ENCODE measurements at places on chromosomes 16 and 17.

DNA sequence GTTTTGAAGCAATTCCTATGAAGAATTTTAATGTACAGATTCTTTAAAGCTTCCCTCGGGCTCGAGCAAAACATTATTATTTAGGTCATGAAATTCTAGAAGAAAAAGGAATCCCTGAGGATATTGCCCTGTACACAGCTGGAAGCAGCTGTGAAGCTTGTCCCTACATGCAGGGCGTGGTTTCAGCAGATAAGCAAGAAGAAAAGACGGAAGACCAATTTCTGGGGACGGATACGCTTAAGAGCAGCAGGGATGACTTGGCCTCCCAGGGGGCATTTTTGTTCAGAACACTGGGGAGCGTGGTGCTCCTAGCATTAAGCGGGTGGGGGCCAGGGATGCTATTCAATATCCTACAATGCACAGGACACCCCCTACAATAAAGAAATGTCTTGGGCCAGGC lies 34.3 kb downstream of the LITAF start:
- DNase-seq = no peak

DNA sequence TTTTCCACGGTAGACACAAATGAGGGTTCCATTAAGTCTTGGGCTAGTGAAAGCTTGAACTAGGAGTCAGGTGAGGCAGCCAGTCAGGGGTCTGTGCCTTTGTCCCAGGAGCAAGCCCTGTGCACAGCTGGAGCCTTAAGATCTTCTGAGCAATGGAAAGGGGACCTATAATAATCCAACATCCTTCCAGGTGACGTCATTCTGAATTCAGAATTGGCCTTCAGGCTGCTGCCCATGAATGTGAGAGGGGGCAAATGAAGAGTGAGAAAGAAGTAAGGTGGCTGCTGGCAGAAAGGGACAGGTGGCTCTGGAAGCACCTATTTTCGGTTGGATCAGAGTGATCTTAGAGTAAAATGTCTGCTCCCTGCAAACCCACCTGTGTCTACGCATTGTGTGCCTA lies 488.1 kb upstream of the CDH5 start:
- no peak for DNase-seq

- no peak for DNase-seq
These were observed 120.4 kb downstream of the CHD9NB start for GRCh38 chr16:52932321-52932720.

DNA sequence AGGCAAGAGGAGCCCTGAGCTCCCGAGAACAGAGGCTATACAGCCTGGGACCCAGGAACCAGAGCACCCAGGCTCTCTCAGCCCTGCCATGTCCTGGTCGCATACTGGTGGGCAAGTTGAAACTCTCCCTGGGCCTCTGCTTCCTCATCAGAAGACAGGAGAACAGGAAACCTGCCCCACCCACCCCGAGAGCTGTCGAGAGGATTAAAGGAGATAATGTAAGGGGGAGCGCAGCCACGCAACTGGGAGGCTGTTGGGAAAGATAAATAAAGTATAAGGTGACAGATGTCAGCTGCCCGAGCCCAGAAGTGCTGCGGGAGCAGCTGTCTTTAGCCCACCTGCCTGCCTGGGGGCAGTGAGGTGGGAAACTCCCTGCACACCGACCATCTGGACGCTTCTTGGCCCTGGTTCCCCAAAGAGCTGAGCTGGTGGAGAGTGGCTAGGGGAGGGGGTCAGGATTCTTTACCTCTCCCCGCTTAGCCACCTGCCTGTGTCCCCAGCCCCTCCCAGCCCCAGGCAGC lies 6.8 kb downstream of the KIF19 start:
- no peak for DNase-seq

GRCh38 chr17:19979917-19980770 lies 2.5 kb upstream of the AKAP10 start:
- DNase-seq = no peak

DNA sequence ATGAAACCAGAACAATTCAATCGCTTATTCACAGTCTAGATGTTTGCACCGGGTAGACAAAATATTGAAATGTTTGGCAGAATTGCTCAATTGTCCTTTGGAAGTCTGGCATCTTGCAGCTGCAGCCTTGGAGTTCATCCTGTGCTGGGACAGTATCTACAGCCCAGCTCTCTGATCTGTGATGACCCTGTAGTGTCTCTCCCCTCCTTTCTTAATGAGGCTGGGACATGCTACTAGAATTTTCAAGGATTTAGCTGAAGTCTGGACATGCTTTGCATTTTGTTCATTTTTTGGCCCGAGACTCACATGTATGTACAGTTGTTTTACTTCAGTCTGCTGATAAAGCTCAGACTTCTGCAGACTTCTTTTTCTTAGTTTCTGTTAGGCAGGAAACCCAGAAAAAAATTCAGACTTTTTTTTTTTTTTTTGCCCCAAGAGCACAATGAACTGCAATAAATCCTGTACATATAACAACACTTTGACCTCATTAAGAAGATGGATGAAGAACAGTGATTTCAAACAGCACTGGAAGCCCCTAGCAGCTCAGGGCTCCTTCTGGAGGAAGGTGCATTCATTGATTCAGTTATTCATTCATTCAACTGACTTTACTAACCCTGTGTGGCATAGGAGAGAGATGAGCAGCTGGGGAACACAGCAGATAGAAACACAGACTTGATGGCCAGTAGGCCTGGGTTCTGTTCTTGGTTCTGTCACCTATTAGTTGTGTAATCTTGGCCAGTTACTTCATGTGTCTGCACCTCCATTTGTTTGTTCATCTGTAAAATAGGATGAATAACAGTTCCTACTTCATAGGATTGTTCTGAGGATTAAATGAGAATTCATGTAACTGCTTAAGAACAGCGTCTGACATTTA lies 210.0 kb downstream of the MAP2K4 start:
- DNase-seq = no peak

- DNase-seq = no peak
These were observed 78.5 kb downstream of the WNT3 start for GRCh38 chr17:46739982-46740381.

DNA sequence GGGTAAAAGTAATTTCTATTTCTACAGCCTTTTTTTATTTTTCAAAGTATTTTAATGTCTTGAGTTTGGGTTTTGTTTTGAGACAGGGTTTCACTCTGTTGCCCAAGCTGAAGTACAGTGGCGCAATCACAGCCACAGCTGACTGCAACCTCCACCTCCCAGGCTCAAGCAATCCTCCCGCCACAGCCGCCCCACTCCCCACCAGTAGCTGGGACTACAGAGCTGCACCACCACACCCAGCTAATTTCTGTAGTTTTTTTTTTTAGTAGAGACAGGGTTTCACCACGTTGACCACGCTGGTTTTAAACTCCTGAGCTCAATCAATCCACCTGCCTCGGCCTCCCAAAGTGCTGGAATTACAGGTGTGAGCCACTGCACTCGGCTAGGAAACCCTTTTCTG lies 44.0 kb downstream of the TUBD1 start:
- DNase-seq = no peak

DNA sequence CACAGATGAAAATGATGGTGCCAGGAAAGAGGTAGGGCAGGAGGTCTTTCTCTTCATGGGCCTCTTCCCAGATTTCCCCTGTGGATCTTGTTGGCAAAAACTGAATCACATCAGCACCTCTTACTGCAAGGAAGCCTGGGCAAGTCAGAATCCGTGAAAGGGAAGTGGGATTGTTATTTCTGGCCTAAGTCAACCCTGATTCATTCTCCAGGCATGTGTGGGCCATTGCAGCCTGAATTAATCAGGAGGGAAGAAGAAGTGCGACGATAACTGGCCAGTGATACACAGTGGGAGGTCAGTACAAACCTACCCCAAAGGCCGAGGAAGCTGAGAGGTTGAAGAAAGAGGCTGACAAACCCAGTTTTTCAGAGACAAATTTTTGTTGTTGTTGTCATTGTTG lies 17.9 kb upstream of the NSMCE1 start:
- DNase-seq = no peak

DNA sequence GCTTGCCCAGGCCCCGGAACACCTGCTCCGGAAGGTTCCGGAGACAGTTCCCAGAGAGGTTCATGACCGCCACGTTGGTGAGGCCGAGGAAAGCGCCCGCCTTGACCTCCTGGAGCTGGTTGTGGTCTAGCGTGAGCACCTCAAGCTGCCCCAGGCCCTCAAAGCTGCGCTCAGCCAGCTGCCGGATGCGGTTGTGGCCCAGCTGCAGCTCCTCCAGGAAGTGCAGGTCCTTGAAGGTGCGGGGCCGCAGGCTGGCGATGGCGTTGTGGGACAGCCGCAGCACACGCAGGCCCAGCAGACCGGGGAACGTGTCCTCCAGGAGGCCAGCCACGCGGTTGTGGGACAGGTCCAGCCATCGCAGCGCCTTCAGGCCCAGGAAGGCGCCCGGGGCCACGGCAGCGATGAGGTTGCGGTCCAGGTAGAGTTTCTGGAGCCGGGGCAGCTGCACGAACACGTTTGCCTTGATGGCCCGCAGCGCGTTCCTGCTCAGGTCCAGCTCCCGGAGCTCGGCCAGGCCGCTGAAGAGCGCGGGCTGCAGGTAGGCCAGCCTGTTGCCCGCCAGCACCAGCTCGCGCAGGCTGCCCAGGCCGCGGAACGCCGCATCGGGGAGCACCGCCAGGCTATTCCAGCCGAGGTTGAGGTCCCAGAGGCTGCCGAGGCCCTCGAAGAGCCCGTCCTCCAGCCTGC lies 2.1 kb downstream of the IGFALS start:
- no peak for DNase-seq

- DNase-seq = no peak
These were observed 9.2 kb downstream of the CHMP6 start for GRCh38 chr17:81000631-81001357.

- no peak for DNase-seq
These were observed 91.0 kb downstream of the GSG1L start for GRCh38 chr16:27972500-27972899.

DNA sequence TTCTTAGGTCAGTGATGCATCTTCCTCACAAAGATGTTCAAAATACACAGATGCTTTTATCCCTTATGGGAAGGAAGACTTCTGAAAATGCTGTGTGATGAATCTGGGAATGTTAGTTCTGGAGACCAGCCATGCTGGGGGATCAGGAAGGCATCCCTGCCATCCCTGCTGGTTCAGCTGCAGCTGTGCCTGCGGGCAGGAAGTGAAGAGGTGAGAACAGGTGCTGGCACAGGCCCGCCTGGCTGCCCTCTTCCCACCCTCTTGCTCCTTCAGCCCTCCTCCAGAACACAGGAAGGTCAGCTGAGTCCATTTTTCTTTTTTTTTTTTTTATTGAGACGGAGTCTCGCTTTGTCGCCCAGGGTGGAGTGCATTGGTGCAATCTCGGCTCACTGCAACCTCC lies 15.2 kb downstream of the RAB11FIP3 start:
- DNase-seq = no peak

DNA sequence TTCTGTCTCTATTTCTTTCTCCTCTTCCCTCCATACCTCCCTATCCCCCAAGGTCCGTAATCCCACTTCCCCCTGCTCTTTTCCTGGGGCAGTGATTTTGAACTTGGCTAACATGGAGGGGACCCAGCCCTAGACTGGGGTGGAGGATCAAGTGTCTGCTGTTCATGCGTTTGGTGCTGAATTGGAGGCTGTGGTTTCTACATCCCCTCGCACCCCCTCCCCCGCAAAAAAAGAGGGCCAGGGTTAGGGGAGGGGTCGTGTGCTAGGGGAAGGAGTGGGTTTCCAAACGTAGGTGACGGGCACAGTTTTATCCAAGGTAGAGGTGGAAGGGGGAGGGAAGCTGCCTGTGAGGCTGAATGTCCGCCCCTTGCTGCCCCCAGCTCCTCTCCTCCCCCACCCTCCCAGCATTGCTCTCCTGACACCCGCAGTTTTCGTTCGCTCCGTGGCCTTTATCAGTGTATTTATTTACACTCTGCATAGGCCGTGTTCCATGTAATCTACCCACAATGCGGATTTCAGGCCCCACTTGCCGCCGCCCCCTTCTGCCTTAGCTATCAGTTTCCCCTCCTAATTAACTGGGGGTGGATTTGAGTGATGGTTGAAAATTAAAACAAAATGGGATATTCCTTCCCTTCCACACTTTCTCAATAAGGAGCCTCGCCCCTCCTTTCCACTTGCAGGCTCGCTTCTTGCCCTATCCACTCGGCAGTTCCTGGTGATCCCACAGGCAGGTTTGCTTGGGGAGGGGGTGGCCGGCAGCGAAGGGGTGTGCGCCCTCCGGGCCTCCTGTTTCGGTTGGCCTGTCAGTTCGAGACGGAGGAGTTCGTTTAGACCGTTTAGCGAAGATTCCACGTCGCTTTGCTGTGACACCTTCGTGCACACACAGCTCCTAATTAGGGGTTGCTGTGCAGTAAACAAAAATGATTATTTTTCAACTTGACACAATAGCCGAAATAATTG lies 2.0 kb downstream of the GNAO1 start:
- DNase-seq = no peak

DNA sequence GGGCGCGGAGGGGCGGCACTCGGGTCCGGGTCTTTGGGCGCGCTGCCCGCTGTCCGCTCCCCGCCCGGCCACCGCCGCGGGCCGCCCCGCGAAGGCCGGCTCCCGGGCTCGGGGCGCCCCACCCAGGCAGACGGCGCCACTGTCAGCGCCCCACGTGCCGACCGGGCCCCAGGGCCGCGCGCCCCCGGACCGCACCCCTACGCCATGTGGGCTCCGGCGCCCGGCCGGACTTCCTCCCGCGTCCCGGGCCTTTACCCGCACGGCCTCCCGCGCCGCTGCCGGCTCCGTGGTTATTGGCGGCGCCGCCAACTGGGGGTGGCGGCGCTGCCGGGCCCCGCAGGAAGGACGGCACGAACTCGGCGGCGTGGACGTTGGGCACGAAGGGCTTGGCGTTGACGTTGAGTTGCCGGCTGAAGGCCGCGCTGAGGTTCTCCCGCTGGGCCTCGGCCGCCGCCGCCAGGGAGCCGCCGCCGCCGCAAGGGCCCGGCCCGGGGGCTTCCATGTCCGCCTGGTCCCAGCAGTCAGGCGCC lies 577 bp downstream of the GSPT1 start:
- DNase-seq = peak; percentile 41

DNA sequence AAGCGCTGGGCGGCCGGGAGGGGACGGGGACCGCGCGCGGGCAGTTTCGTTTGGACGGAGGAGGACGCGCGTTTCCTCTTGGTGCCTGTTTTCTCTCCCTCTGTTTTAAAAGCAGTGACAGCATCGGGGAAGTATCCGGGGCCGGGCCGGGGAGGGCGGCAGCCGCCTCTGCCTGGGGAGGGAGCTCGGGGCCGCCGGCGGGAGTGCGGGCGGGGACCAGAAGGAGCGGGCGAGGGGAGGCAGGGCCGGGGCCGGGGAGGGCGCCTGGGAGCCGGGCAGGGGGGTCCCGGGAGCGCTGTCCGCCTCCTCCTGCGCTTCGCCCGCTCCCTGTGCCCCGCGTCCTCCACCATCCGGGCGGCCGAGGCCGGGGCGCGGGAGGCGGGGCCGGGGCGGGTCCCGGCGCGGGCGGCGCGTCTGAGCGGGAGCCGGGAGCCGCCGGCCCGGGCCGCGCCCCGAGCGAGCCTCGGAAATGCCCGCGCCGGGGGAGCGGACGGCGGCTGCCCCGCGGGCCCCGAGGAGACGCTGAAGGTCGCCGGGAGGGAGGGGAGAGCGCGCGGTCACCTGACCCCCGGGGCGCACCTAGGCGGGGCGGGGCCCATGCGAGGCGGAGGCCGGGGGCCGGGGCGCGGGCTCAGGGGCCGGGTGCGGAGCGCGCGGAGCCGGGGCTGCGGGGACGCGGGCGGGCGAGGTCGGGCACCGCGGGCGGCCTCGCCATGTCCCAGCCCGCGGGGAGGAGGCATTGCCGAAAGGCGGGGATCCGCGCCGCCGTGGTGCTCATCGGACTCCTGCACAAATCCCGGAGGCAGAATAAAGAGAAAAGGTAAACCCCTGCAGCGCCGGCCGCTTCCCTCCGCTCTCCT lies 57.3 kb downstream of the RAP1GAP2 start:
- no peak for DNase-seq

GRCh38 chr16:22816475-22816874 lies 2.5 kb downstream of the HS3ST2 start:
- DNase-seq = no peak
